ENCODE measurements at places on chromosomes 2 and 18.

- DNase-seq, result no peak
These were observed 3.6 kb upstream of the ARL4C start for GRCh38 chr2:234500394-234501006.

GRCh38 chr2:148954536-148954935 lies 79.5 kb downstream of the KIF5C start:
- DNase-seq, result no peak

DNA sequence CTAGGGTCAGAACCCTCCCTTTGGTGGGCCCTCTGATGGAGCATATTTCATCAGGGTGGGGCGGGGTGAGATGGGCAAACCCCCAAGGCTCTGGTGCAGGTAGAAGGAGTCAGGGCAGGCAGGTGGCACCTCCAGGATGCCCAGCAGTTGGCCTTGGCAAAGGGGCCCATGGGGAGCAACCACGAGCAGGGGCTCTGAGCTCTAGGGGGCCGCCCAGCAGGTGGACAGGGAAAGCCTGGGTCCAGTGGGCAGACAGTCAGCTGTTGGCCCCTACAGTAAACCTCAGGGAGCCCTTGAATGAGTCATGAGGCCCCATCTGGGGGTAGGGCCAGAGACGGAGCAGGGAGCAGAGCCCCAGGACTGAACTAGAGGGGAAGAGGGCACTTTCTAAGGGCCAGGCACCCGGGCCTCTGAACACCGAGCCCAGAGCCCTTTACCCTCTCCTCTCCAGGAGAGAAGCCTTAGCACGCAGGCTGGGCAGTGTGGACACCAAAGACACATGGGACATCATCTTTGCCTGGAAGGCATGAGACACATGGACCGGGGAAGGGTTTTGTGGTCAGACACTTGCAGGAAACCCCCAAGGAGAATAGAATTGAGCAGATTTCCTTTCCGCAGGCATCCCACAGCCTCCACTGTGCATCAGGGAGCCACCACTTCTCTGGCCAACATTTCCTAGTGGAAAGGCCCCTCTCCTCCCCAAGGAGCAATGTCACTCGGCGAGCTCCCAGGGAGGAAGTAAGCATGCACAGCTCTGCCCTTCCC lies 257.3 kb downstream of the GLI2 start:
- no peak for DNase-seq

- DNase-seq, result no peak
These were observed 28.2 kb downstream of the SERTAD2 start for GRCh38 chr2:64625299-64626145.

DNA sequence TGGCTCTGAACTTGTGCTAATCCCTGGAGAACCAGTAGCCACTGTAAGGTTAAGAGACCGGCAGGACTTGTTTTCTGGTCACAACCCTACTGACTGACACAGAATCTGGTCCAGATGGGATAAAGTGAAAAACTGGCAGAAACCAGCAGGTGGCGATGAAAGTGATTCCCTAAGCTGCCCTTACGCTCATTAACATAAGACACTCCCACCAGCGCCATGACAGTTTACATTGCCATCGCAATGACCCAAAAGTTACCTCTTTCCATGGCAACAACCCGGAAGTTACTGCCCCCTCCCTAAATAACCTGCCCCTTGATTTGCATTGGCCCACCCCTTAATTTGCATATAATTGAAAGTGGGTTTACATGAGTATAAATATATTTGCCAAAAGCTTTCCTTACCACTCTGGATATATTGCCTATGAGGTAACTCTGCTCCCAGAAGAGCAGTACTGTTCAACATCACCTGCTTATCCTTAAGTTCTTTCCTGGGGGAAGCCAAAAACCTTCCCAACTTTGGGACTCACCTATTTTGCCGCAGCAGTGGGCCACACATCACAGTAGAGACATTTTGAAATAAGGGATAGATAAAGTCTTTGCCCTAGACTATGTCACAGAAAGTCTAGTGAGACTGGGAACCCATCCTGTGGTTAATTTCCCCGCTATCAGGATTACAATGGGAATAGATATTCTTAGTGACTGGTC lies 35.8 kb upstream of the AFF3 start:
- no peak for DNase-seq

- DNase-seq, result no peak
These were observed 32.2 kb upstream of the TRIB2 start for GRCh38 chr2:12684471-12684936.

- no peak for DNase-seq
These were observed 81.2 kb downstream of the GPD2 start for GRCh38 chr2:156517419-156517818.

GRCh38 chr2:185393091-185393490 lies 345.5 kb upstream of the FSIP2 start:
- DNase-seq, result no peak

DNA sequence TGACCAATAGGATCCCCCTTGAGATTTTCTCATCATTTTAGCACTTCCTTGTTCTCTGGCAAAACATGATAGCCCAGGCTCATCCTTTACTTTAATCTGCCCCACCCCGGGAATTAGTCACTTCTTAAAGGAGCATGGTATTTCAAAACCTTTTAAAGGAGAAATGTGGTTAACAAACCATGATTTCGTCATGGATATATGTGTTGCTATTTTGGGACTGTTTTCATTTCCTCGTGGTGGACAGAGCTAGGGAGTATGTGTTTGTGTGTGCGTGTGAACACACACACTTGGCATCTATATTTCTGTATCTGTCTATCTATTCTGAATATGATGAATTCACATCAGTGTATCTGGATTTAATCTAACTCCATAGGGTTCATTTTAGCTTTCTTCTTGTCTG lies 128.1 kb downstream of the BIRC6 start:
- no peak for DNase-seq

GRCh38 chr2:55805686-55806085 lies 112.0 kb upstream of the PNPT1 start:
- no peak for DNase-seq

- DNase-seq, result no peak
These were observed 50.4 kb downstream of the PLEKHA3 start for GRCh38 chr2:178530625-178531142.

- DNase-seq, result no peak
These were observed 33.9 kb downstream of the CRYGD start for GRCh38 chr2:208090420-208090819.

- DNase-seq, result no peak
These were observed 77.7 kb upstream of the APCDD1 start for GRCh38 chr18:10376731-10377130.

GRCh38 chr2:23283653-23284052 lies 101.3 kb upstream of the KLHL29 start:
- DNase-seq, result no peak

- DNase-seq, result no peak
These were observed 109.0 kb downstream of the CERS6 start for GRCh38 chr2:168565112-168565511.

- DNase-seq, result no peak
These were observed 34.2 kb upstream of the PPP4R1 start for GRCh38 chr18:9648431-9649163.

DNA sequence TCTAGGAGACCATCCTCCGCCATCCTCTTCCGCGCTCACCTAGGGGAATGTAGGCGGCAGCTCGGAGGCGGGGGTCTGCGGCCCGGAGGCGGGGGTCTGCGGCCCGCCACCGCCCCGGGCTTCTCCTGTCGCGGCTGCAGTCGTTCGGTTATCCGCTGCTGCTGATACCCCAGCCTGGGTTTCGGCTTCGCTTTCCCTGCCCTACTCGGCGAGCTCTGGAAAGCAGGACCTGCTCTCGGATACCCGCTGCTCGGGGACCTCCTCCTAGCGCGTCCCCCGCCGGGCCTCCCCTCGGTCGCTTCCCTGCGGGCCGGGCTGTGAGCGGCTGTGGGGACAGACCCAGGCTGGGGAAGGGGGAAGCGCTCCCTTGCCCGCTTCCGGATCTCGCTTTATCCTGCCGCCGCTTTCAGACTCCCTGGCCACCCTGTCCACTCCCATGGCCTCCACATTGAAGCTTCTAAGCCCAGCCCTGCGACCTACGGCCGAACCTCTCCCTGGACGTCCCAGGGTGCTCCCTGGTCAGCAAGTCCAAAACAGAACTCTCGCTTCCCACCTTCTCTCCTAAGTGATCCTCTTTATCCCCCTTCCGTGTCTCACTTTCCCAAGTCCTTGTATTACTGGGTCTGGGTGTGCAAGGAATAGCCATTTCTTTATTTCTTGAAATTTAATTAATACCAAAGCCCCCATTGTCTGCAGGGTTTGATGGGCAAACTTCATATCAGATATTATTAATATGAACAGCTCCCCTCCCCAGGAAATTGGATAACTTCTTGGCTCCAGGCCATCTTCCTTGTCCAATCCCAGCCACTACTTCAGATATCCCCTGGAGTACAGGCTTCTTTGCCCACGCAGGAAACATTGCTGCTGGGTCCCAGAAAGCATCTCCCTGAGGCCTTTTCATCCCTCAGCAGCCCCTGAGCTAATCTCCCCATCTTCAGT lies 769 bp downstream of the FKBP1B start:
- DNase-seq, result no peak

GRCh38 chr2:23803264-23803964 lies 123.5 kb downstream of the ATAD2B start:
- no peak for DNase-seq

DNA sequence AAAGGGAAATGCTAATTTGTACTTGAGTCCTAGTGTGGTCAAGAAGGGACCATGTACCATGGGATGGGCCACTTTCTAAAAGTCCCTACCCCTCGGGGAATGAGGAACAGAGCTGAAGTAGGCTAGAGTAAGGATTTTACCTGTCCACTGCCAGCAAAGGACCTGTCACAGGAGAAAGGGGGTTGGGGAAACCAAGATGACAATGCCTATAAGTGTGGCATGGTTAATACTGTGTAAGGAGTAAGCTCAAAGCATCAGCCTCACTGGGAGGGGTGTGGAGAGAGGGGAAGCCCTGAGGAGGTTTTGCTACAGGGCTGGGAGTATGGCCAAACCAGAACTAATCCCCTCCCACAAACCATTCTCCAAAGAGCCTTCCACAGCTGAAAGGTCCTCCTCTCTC lies 15.8 kb downstream of the GKN2 start:
- no peak for DNase-seq

DNA sequence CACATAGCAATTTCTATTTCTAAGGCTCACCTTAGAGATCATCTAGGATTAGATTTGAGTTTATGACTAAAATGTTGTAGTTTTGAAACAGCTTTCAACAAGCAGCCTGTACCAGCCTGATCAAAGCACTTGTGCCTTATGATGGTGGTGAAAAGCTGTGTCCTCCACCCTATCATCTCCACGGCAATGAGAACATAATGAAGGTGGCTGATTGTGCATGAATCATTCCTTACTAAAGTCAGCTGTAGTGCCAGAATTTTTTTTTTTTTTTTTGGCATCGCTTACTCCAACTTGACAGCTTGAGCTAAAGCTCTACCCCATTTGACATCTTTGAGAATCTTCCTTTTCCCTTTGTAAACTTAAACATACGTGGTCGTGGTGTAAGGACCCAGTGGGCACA lies 86.0 kb downstream of the DCC start:
- no peak for DNase-seq

DNA sequence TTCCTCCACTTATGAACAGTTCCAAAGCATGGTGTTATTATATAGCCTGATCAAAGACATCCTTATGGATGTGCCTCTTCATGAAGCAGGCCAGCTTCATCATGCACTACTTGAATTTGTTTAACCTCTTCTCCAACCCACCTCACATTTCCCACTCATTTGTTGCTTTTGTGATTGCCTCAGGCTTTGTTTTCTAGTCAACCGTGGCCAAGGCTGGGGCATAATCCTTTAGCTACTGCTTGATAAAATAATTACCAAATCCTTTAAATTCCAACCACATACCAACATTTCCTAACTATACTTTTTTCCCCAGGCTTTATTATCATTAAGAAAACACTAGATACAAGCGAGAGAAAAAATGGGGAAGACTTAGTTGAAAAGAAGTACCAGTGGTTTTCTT lies 39.6 kb upstream of the SCN1A start:
- no peak for DNase-seq

DNA sequence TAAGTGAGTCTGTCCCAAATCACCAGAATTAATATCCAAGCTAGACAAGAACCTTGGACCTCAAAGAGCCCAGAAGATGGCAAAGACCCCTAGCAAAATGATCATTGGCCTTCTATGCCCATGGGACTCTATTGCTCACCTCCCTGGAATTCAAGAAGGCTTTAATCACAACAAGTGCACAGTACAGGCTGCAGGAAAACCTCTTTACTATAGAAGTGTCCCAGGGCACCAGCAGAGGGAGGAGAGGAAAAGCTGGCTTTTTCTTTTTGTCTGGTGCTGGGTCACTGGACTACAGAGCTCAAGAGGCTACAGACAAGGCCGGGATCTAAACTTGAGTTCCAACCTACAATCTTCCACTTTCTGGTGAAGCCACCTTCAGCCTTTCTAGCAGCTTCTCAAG lies 88.3 kb upstream of the PPP1CB start:
- DNase-seq, result no peak

- DNase-seq, result no peak
These were observed 11.3 kb upstream of the MC4R start for GRCh38 chr18:60383893-60384292.

- DNase-seq, result no peak
These were observed 1693.4 kb upstream of the SLC39A10 start for GRCh38 chr2:193963472-193964119.

DNA sequence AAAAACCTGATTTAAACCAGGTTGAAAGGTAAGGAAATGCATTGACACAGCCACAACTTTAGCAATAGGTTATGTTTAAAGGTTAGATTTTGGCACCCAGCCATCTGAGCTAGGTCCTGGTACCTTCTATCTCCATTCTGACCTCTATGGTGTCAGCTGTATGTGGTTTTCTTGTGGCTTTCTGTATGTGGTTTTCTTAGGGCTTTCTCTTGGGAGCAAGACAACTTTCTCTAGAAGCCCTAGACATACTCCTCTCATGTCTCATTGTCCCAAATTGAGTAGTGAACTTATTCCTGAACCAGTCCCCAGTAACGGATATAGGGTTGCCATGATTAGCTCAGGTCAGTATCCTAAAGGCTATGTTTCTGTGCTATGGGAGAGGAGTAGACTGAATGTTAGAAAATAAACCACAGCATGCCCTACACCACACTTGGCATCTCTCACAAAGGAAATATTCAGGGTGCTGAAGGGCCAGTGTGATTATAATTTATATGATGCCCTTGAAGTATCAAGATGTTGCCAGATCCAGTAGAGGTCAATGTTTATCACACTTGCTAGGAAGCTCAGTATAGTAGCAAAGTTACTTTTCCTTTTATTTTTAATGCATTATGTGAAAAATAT lies 176.1 kb downstream of the CAPN13 start:
- DNase-seq, result no peak

- DNase-seq, result no peak
These were observed 5.0 kb upstream of the ATP6V1B1 start for GRCh38 chr2:70930371-70931329.

- DNase-seq, result no peak
These were observed 415.7 kb upstream of the FIGN start for GRCh38 chr2:164151522-164151921.

GRCh38 chr2:206859330-206859739 lies 80.0 kb upstream of the CPO start:
- no peak for DNase-seq

- no peak for DNase-seq
These were observed 476 bp upstream of the MSH2 start for GRCh38 chr2:47402555-47402804.

GRCh38 chr2:139099721-139100120 lies 319.5 kb upstream of the NXPH2 start:
- DNase-seq, result no peak

- DNase-seq, result no peak
These were observed 42.1 kb upstream of the TTC39C start for GRCh38 chr18:23972453-23972852.

Measured in activated CD8-positive, alpha-beta memory T cell treated with anti-CD3 and anti-CD28 coated beads for 1 hour (primary cell).